ENCODE measurements at places on chromosomes 3 and 15.

DNA sequence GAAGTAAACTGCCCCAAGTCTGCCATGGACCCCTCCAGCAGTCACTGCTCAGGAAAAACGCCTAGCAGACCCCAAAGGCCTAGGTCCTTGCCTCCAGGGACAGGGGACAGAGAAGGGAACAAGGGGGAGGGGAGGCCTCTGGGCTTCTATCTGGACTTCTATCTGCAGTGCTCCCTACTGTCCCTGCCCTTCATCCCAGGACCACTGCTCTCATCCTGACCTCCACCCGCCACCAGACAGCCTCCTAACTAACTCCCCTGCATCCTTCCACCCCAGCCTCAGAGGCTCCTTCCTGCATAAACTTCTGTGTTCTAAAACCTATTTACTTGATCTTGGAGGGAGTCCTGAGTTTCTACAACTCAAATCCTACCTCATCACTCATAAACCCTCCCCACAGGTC is 25.4 kb downstream of the SEMA7A start:
- no peak for DNase-seq

DNA sequence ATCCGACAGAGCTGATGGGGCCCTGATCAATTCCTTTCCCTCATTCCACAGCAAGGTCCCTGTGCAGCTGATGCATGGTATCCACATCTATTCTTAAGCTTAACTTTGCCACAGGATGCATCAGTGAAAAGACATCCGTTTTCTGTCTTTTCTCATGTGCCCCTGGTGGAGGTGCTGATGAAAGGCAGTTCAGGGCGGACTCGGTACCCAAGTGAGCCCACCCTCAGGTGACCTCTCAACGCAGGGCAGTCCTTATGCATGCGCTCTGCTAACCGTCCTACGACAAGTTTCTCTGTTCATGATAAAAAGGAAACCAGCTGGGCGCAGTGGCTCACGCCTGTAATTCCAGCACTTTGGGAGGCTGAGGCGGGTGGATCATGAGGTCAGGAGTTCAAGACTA is 251.4 kb downstream of the ADAMTS17 start:
- DNase-seq: no peak

- DNase-seq: no peak
These were observed 49.7 kb upstream of the MYZAP start for GRCh38 chr15:57541805-57542504.

- DNase-seq: no peak
These were observed 1.0 kb downstream of the C15orf61 start for GRCh38 chr15:67521783-67522568.

DNA sequence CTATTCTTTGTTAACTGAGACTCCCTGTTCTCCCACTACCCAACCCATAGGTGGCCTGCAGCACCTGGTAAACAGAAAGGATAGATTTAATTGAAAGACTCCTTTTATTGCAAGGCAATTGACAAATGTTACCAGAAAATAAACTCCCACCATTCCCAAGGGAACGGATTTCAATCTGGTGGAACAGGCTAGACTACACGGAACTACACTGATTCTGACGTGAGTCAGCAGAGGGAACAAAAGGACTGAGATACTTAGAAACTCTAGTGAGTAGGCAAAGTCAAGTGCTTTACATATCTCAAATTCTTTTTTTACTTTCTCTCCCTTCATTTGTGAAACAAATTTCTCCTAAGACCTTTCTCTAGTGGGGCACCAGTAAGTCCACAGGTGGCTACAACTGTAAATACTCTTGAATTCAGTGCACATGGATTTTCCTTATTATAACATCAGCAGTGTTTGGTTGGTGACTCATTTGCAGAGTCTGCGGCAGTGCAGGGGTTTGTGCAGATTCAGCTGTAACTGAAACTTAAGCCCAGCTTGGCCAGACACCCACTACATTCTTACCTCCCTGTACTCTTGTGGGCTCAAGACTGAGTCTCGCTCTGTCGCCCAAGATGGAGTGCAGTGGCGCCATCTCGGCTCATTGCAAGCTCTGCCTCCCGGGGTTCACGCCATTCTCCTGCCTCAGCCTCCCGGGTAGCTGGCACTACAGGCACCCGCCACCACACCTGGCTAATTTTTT is 34.3 kb upstream of the PLSCR2 start:
- DNase-seq: no peak

Measured in stimulated activated CD4-positive, alpha-beta T cell treated with anti-CD3 and anti-CD28 coated beads, Interleukin-15, amount 100 ng/mL, for 1 hour (primary cell).